ENCODE measurements at places on chromosomes 12 and 14.

- no peak for DNase-seq
These were observed 2.1 kb downstream of the GNPTAB start for GRCh38 chr12:101828463-101829196.

DNA sequence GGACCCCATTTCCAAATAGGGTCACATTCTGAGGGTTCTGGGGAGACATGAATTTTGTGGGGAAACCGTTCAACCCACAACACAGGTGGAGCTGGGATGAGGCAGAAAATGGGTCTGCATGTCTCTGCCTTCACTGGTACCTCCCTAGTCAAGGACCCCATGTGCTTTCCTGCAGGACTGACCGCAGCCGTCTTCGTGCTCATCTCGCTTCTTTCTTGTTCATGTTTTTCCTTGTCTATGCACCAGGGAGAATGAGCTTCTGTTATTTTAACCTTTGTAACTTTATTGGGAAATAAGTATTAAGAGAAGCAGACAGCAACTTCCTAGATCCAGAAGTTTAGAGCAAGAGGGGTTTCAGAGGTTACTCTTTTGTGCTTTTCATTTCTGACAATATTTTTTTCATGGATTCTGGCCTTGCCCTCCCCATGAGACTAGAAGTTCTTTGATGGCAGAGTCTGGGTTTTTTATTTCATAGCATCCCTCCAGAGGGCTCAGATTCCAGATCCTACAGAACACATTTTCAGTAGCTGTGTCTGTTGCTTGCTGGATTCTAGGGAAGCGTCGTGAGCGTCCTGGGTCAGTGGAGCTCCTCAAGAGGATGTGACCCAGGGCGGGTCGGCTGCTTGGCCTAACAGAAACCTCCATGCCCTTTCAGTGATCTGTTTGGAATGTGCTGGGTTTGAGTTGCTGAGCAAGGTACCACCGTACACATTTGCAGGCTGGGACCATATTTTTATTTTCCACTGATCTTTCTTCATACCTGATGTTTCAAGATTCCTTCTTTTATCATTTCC lies 104.2 kb downstream of the ADGRD1 start:
- no peak for DNase-seq

GRCh38 chr12:31853520-31853919 lies 105.7 kb upstream of the RESF1 start:
- DNase-seq: no peak

GRCh38 chr12:4228122-4228580 lies 45.4 kb upstream of the CCND2 start:
- DNase-seq: no peak

DNA sequence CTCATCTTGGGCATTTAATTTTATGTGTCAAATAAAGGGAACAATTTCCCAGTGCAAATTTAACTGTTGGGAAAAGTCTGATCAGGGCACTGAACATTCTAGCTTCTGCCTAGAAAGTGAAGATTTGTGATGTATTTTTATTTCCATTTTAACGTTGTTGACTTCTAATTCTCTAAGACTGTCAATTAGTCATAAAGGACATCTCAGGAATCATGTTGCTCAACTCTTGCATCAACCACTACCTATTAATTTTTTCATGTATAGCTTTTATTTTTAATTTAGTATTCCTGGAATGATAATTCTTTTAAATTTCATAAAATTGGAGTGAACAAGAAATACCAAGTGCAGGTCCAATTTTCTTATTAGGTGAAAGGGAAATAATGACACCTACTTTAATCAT lies 87.9 kb upstream of the METAP2 start:
- no peak for DNase-seq

DNA sequence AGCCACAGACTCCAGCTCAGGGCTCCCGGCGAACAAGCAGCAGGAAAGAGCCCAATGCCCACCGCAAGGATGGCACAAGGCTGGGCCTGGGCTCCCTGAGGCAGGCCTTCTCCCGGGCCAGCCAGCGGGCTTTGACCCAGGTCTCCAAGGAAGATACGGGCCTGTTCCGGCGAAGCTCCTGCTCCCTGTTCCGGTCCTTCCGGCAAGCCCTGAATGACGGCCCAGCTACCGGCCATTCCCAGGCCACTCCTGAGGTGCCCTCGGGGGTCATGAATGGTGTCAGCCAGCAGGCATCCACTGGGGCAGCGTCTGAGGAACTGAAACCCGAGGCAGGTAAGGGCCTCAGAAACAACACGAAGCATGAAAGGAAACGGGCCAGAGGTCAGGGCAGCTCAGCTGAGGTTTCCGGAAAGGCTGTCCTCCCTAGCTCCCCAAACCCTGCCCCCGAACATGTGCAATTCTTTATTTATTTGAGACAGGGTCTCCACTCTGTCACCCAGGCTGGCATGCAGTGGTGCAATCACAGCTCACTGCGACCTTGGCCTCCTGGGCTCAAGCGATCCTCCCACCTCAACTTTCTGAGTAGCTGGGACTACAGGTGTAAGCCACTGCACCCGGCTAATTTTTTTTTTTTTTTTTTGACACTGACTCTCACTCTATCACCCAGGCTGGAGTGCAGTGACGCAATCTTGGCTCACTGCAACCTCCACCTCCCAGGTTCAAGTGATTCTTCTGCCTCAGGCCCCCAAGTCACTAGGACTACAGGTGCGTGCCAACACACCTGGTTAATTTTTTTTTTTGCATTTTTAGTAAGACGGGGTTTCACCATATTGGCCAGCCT lies 6.0 kb downstream of the EXOC3L4 start:
- no peak for DNase-seq

DNA sequence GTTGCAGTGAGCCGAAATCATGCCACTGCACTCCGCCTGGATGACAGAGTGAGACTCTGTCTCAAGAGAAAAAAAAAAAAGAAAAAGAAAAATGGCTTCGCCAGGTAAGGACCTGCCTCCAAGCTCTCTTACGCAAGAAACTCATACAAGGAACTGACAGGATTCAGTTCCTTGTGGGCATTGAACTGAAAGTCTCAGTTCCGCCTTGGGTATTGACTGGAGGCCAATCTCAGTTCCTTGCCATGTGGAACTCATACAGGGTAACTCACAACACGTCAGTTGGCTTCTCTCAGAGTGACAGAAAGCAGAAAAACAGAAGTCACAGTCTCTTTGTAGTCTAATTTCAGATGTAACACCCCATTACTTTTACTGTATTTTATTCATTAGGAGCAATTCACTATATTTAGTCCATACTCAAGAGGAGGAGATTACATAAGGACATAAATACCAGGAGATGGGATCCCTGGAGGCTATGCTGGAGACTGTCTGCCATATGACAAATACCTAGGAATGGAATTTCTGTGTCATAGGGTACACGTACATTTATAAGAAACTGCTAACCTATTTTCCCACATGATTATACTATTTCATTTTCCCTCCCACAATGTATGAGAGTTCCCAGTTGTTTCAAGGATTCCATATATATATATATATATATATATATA lies 11.4 kb upstream of the NOPCHAP1 start:
- DNase-seq: no peak

DNA sequence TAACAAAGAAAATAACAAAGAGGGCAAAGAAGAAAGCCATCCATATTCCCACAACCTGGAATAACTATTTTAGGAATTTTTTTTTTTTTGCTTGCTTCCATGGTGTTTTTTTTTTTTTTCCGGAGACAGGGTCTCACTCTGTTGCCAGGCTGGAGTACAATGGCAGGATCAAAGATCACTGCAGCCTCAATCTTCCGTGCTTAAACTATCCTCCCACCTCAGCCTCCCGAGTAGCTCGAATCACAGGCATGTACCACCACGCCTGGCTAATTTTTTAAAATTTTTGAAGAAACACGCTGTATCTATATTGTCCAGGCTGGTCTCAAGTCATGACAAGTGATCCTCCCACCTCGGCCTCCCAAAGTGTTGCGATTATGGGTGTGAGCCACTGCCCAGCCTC lies 20.2 kb upstream of the ARID4A start:
- DNase-seq: no peak

Measured in activated naive CD4-positive, alpha-beta T cell treated with Interleukin-2 at 50 U/mL for 16 hours (primary cell).